ENCODE measurements at places on chromosomes 3 and 15. TPM values are rescaled to one million over a fixed set of nuclear protein-coding genes. Genes with fewer than 3 reads are reported as not detected.

GRCh38 chr3:80232760-80233159 lies 465.0 kb upstream of the ROBO1 start:
- no peak for DNase-seq

DNA sequence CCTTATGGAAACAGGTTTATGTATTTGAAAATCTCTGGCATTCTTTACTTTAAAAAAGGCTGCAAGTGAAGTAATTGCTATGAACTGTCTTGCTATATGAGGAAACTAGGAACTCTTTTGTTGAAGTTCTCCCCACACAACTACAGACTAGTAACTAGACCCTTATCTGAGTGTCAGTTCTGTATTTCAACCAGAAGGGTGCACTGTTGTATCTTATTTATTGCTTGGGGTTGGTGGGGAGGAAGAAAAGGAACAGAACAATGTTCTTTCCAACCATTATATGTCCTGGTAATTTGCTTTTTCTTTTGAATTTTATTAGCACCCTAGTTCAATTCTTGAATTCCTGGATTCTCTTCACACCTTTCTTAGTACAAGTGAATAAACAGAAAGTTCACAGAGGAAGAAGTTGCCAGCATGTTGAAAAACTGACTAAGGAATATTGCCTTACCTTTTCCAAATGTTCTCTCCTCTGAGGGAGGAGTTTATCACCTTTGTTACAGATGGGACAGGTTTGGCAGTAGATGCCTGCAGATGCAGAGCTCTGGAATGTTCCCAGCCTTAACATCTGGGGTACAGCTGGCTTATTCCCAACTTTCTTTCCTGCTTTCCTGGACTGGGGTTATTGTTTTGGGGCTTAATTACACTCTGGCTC lies 162.4 kb upstream of the CFAP20DC start:
- DNase-seq: no peak

- no peak for DNase-seq
Observed at GRCh38 chr15:65642594-65642993, 20.9 kb downstream of the SLC24A1 start.

DNA sequence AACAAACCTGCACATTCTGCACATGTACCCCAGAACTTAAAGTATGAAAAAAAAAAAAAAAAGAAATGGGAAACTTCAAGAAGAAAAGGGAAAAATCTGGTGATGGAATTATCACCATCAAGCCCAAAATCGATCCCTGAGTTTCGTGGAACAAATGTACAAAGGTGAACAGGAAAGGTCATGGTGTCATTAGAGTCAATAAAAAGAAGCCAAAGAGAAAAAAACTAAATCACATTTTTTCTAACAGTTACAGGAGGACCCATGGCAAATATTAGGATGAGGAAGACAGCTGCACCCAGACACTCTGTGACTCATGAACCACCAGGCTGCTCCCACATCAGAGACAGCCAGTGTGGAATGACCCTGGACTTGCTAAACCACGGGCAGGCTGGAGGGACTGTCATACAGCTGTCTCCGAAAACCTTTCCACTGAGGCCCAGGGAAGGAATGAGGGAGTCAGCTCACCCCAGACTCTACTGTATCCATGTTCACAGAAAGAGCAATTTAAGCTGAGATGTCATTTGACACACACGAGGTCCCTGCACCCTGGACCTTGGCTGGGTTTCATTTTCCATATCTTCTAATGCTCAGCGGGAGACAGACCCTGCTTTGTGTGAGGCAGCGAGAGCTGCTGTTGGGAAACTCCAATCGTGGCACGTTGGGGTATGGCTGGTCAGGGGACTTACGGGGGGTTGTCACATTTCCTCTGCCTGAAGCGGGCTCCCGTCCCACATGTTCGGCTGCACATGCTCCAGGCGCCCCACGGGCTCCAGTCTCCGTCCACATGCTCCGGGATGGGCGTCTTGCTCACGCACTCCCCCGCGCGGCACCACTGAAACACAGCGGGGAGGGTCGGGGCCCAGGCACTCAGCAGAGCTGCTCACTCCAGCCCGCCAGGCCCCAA lies 210.2 kb downstream of the ADAMTS17 start:
- no peak for DNase-seq

DNA sequence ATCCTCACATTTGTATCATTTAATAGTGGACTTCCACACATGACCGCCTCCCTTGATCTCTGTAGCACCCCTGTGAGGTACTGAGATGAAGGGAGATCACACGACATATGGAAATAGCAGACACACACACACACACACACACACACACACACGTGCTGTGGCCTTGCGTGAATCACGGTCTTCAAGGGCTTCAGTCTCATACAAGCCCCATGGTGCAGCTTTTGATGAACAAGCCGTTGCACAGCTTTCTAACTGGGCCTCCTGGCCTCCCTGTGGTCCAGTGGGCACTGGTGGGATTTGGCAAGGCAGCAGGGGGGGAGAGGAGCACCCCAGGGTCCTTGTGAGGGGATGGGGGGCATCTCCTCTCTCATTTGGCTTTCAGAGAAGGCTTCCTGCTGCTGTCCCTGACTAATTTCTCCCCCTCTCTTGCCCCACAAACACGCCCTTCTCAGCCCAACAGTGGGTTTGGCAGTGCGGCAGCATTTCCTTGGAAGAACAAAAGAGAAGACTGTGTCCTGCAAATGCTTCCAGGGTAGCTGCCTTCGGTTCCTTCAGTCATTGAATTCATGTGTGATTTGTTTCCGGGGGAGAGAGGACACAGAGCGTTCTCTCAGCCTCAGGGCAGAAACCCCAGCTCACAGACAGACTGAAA lies 98.7 kb downstream of the SMAD6 start:
- no peak for DNase-seq

The RETNLB gene
- total RNA-seq: 58.5 TPM

Measured in left colon (tissue), 2 donors.